Inflammatory macrophage (primary cell): ENCODE measurements at places on chromosomes 1 and 21.

- peak; percentile 31 for DNase-seq
Observed at GRCh38 chr21:16169102-16169511, 439.3 kb downstream of the USP25 start.

DNA sequence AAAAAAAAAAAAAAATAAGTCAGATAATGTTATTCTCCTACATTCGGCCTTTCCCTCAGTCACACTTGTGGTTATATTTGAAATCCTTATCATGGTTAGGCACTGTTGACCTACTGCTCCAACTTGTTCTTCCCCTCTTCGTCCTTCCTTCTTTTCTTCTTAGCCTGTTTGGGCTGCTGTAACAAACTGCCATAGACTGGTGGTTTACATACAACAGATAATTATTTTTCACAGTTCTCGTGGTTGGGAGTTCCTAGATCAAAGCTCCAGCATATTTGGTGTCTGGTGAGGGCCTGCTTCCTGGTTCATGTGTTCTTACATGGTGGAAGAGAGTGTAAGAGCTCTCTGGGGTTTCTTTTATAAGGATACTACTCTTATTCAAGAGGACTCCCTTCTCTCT, 73.4 kb downstream of the RABGAP1L start:
- no peak for DNase-seq

GRCh38 chr1:154584267-154584994, 16.9 kb downstream of the CHRNB2 start:
- DNase-seq: no peak

DNA sequence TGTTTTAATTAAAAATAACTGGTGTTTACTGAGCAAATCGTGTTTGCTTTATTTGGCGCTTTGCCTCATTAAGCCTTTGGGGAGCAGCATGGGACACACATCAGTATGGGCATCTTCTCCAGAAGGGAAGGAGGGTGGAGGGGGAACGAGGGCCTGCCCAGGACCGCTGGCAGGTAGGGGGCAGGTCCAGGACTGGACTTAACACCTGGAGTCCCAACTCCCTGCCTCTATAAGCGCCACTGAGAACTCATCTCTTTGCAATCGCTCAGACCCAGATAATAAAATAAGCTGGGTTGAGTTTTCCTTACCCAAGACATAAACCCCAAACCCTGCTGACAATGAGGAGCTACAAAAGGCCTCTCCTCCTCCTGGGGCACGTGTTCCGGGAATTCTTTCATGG, 15.1 kb downstream of the ABCG1 start:
- DNase-seq: no peak

GRCh38 chr1:9689011-9689706, 37.6 kb downstream of the PIK3CD start:
- peak; percentile 62 for DNase-seq

DNA sequence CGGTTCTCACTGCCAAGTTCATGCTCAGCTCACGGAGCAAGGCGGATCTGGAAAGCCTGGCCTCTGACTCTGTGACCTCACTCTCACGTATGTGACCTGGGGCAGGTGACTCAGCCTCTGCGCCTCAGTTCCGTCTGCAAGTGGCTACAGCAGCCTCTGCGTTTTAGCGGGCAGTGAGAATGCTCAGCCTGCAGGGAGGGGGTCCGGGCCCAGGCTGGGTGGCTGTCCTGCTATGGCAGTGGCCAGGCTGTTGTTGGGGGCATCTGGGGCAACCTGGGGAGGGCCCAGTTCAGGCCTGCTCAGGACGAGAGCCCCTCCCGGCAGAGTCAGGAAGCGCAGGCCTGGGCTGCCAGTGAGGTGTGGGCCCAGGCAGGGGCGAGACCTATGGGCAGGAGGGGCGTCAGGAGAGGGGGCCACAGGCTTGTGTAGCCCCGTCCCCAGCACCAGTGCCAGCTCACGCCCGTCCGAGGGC, 27.9 kb downstream of the ARHGEF16 start:
- DNase-seq: no peak

GRCh38 chr1:174964261-174964971, 35.3 kb upstream of the CACYBP start:
- DNase-seq: peak; percentile 86

GRCh38 chr1:53964109-53964508, 18.0 kb downstream of the LRRC42 start:
- no peak for DNase-seq

DNA sequence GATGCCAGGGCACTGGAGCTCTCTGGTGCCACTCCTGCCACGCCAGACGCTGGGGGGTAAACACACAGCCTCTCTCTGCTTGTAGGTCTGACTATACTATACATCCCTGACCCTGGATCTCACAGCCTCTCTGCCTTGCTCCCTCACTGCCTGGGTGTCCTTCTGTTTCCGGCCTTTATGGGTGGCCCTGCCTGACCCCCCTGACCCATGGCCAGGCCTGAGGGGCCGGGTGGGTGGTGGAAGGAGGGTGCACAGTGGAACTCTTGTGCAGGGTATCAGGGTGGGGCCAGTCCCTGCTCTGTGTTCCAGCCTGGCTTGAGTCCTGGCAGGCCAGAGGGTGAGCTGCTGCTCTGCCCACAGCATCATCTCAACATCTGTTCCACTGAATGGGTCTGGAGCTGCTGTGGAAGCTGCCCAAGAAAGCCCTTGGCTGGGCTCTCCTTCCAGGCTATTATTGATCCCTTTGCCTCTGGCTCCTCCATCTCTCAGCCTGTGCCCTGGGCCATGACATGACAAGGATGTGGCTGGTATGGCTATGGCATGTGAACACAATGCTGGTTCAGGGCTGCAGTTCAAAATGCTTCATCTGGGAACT, 17.2 kb upstream of the SYNC start:
- no peak for DNase-seq

- DNase-seq: peak; percentile 44
Observed at GRCh38 chr1:156743367-156744302, 2.7 kb upstream of the MRPL24 start.

DNA sequence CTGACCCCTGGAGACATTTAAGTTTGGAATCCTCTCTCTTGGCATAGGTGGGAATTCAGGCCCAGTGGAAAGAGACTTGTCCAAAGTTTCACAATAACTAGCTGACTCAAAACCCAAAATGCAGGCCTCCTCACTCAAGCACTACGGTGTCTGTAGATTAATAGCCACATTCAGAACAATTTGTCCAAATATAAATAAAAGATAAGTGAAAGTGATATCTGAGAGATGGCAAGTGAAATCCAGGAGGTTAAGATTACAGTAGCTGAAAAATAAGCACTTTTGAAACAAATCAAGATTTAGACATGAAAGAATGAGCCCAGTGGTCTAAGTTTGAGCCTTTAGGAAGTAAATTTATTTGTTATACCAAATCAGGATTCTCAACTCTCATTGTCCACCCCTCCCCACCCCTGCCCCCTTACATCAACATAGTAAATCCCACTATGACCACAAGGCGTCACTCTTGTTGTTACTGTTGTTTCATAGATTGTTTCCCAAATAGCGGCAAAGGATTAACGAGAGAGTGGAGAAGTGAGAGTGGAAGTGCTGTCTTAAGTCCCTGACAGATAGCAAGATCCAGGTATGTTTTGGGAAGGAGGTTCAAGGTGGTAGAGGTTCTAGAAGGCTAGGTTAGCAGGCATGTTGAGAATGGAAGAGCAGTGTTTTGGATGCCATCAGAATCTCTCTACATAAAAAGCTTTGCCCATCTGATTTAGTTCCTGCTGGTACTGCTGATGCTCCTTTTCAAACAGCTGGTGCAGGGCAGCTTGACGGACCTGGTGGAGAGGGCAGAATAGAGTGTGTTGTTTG, 7.1 kb upstream of the TPM3 start:
- peak; percentile 67 for DNase-seq

DNA sequence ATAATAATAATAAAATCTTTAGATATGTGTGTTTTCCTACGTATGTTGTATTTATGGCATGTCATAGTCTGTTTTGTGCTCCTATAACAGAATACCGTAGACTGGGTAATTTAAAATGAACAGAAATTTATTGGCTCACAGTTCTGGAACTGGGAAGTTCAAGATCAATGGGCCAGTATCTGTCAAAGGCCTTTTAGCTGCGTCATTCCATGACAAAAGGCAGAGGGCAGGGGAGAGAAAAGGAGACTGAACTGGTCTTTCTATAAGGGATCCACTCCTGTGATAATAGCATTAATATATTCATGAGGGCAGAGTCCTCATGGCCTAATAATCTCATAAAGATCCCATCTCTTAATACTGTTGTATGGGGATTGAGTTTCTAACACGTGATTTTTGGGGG, 7.1 kb upstream of the SFT2D2 start:
- DNase-seq: no peak

DNA sequence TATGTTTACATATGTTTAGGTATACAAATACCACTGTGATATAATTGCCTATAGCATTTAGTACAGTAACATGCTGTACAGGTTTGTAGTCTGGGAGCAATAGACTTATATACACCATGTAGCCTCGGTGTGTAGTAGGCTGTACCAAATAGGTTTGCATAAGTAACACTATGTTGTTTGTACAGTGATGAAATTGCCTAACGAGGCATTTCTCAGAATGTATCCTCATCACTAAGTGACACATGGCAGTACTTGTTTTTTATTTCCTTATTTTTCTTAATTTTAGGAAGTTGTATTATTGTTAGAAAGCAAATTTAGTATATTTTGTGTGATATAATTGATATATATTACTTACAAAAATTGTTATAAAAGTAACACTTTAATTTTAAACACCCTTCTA, 840.9 kb downstream of the LTN1 start:
- peak; percentile 81 for DNase-seq

DNA sequence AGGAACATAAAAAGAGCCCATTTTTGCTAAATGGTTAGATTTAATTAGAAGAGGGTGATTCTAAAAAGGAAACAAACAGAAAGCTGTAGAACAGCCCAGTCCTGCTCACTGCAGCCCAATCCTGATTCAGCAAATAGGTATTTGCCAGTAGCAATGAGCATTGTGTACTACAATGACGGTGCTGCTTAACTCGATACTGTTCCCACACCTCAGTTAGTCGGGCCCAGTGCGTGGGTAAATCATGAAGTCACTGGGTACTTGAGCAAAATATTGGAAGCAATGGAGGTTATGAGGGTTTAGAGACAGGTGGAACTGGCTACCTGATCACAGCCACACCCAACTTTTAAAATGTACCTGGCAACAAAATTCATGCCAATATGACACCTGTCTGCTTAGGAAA, 101.5 kb upstream of the ADGRL2 start:
- no peak for DNase-seq

- peak; percentile 45 for DNase-seq
Observed at GRCh38 chr1:180156631-180157091, 2.0 kb downstream of the QSOX1 start.

- DNase-seq: no peak
Observed at GRCh38 chr1:51313961-51314777, 16.2 kb downstream of the TTC39A start.

DNA sequence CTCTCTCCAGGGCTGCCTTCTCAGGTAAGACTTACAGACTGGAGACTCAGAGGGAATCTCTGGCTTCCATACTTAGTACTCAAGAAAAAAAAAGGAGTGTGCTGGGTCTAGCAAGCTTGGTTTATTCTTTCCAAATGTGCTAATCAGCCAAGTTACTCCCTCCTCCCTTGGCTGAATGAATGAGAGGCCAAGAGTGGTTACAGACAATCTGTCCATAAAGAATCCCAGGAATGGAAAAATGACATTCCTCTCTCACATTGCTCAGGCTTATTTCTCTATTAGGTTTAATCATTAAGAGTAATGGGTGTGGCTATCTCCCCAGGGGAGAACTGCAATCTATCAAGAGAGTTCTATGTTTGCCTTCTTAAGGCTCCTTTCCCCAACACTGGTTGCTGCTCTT, 547.3 kb upstream of the PLXNA2 start:
- DNase-seq: no peak

DNA sequence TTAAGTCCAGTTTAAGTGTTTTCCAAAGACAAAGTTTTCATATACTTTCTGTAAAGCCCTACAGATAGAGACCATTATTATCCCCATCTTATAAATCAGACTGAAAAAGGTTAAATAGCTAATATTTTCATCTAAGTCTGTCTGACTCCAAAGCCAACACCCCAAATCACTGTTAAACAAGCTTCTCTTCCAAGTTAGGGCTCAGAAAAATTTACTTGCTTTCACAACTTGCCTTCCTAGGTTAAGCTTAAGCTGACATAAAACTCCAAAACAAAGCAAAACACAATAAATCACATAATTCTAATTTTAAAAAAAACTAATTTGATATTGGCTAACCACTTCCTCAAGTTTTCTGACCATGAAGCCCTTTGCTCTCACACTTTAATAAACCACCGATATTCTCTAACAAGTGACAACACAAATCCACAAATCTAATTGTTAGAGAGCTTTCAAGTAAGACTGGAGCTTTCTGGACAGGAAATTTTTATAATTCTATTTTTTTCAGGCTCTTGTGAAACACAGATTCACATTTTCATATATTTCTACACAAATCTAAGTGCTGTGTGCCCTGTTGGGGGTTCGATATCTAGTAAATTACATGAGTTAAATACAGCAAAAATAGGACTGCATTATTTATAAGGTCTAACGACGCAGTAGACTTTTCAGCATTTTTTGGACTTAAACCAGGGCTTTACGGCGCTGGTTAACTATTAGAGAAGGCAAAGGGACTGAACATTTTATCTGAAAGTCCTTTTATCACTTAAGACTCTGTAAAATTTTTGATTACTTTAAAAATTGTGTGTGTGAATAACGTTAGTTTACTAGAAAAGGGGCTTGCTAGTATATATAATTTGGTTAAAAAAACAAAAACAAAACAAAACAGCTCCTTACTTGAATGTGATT, 2.1 kb downstream of the GNG12 start:
- no peak for DNase-seq

- no peak for DNase-seq
Observed at GRCh38 chr1:13708380-13708982, 8.5 kb downstream of the PRDM2 start.

- no peak for DNase-seq
Observed at GRCh38 chr1:74693473-74693872, 19.9 kb upstream of the ERICH3 start.

DNA sequence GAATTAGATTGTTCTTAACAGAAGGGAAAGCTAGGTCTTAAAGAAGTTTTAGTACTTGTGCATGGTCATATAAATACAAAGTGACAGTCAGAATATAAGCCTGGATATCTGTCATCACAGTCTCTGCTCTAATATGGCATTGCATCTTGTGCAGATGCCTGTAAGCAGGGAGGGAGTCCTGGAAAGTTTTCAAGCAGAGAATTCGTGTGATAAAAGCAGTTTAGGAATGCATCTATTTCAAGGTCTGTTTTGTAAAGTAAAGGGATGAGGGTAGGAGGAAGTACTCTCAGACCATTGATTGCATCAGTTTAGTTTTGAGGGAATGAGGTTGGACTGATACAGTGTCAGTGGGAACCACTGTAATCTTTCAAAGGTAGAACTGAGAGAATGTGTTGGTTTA, 30.6 kb downstream of the IARS2 start:
- peak; percentile 2 for DNase-seq

- no peak for DNase-seq
Observed at GRCh38 chr1:59199719-59200376, 97.0 kb upstream of the FGGY start.

GRCh38 chr1:2894381-2895041, 93.0 kb upstream of the TTC34 start:
- DNase-seq: no peak

- no peak for DNase-seq
Observed at GRCh38 chr21:26167593-26167992, 3.0 kb downstream of the APP start.

GRCh38 chr1:80799457-80799856, 1001.3 kb upstream of the ADGRL2 start:
- no peak for DNase-seq
